Activated CD8-positive, alpha-beta memory T cell treated with anti-CD3 and anti-CD28 coated beads, Interleukin-2, amount 50 U/mL, for 48 hours (primary cell): ENCODE measurements at places on chromosomes 2 and 18.
A peak's percentile ranks its signal among the peaks of the same experiment; 100 is the strongest.

GRCh38 chr2:204842661-204843485, 297.6 kb downstream of the PARD3B start:
- DNase-seq = no peak

GRCh38 chr2:26701596-26701995, 9.1 kb downstream of the KCNK3 start:
- DNase-seq = no peak

GRCh38 chr2:34831096-34831495, 1232.0 kb upstream of the FAM98A start:
- no peak for DNase-seq

DNA sequence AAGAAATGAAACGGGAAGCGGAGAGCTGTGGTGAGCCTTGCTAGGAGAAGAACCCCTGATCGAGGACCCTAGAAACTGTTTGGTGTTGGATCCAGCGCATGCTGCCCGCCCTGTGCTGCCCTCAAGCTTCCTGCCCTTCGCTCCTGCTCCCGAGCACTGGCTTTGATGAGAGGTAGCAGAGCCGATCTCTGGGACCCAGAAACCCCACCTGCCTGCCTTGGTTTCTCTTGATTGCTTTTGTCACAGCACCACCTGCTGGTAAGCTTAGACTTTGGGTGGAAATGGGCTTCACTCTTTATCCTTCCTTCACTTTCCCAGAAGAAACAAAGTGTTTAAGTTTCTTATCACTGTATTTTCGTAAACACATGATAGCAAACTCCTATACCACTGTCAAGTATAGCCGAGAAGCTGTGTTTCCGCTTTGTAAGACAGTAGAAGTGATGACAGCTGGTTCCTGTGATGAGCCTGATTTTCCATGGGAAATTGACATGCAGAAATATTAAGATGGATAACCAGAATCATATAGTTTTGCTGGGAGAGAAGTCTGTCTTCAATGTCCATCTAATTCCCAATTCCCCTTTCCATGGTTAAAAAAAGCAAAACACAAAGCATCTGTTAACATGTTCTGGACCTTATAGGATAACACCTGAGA, 267.4 kb downstream of the PHLPP1 start:
- DNase-seq = peak; percentile 70

DNA sequence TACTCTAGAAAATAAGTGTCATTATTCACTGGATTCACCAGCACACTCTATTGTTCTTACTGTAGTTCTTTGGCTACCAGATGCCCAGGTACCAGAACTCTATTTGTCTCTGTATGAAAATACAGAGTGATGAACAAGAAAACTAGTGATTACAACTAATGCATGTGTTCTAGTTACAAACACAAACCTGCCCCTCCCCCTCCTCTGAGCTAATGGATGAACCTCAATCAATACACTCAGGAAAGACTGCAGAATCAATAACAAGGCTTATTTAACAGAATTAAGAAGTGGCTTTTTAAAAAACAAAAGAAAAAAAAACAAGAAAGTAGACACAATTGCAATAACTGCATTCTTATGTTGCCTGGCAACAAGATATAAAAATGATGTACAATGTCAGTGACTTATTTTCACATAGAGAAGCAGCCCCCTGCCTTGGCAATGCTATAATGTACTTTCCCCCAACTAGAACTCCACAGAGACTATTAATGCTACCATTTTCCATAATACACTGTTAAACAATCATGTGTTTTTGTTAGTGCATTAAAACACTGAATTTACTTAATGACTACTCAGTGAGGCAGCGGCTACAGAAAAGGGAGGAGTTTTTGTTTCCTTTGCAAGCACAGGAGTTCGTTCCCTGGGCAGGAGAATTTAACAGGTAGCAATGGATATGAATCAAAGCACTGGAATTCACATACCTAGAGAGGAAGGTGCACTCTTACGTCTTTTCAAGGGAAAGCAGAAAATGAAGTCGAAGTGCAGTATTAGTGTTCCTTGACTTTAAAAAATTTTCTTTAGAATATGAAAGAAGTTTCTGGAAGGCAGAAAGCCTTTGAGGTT, 318.8 kb upstream of the REV1 start:
- DNase-seq = no peak

DNA sequence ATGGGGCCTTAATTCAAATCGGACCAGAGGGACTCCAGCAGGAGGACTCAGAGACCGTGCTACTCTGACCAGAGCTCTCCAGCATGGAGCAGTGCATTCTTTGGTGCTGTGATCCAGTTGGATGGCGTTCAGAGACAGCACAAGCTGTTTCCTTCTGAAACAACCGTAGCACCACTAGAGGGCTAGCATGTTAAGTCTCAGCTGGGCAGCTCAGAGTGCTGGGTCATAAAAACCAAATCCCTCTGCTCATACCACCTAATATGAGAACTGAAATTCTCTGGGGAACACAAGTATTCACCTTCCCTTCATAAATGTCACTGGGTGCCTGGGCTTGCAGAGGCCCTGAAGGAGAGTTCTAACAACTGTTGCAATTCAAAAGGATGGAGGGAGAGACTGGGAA, 97.7 kb upstream of the TFCP2L1 start:
- DNase-seq = no peak

DNA sequence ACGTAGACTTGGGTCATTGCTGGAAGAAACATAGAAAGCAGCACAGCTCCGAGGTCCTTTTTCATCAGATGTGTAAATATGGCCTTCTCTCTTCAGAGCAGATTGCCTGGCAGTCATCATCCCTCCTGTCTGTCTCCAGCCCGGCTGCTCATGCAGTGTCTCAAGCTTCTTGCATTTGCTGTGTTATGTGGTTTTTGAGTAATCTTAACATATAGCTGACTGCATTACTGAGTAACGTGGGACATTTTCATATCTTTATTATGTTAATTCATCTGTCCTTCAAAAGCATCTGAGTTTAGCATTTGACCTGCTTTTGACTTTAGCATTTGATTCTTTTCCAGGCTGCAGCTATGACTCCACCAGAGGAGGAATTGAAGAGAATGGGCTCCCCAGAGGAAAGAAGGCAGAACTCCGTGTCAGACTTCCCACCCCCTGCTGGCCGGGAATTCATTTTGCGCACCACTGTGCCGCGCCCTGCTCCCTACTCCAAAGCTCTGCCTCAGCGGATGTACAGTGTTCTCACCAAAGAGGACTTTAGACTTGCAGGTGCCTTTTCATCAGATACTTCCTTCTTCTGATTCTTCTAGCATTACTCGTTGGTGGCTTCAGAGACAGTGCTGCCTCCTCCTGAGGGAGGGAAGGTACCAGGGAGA, 116.2 kb downstream of the RAB3GAP1 start:
- no peak for DNase-seq

- DNase-seq = no peak
These were observed 25.6 kb upstream of the CYRIA start for GRCh38 chr2:16691261-16691660.

DNA sequence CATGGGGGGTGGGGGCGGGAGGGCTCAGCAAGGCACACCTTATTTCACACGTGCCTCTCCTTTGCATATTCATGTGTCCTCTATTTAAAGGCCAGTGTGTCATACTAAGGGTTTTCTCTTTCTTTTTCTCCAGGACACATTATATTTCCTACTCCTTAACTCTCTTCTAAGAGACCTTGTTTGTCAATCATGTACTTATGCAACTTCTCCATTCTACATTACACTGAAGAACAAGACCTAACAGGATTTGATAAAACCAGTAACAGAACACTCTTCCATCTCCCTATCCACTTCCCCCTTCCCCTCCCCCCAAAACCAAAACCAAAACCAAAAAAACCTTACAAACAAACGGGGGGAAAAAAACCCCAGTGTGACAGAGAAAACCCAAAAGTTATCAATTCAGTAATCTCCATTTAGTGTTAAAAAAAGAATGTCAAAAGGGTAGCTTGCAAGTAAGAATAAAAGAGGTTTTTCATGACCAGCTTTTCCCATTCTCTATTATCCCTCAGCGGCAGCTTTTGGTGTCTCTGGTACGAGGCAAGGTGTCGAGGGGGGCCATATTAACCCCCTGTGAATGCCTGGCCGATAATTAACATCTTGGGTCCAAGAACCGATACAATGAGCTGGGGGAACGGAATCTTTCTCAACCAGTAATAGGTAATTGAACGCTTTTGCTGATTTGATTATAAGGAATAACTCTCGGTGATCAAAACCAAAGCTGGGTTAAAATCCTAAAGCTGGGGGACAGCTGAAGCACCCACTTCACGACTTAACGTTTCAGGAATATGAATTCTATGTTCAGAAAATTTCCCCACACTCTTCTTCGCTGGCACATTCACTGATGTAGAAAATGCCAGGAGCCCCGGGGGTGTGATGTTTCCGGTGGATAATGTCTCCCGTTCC, 191.0 kb upstream of the TCF4 start:
- no peak for DNase-seq

GRCh38 chr2:143629340-143629739, 500.1 kb downstream of the ARHGAP15 start:
- DNase-seq = no peak

DNA sequence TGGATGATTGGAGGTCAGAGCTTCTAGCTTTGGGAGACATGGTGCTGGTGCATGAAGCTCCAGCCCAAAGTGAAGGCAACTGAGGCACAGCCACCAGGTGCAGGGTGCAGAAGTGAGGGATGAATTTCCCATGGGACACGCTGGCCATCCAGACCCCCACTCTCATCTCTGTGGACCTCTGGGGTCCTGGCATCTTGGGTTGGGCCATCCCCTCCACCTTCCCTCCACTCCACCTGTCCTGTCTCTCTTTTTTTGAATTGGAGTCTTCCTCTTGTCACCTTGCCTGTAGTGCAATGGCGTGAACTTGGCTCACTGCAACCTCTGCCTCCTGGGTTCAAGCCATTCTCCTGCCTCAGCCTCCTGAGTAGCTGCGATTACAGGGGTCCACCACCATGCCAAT, 3.4 kb downstream of the NGEF start:
- no peak for DNase-seq

- DNase-seq = no peak
These were observed 332.8 kb upstream of the FSHR start for GRCh38 chr2:49487139-49487538.

DNA sequence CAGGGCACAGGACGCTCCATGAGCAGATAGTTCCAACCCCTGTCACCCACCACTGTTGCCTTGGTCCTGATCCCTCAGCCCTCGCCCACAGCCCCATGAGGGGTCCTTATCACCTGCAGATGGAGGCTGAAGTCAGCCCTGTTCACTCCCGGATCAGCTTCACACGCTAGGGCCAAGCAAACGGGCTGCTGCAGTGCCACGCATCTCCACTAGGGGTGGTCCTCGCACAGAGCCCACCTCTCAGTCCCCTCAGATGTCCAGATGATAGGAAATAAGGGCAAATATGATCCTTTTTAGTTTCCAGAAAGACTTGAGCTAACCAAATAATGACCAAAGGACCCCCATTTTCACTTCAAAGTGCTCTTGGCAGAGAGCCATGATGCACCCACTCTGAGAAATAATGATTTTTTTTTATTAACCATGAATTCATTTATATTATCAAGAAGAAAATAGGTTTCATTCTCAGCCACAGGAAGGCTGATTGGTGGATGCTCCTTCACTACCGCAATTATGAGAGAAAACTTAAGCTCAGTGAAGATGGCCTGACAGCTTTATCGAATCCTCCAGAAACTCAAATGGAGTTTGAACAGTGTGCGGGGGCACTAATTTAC, 71.9 kb upstream of the KLHL29 start:
- DNase-seq = peak; percentile 78

DNA sequence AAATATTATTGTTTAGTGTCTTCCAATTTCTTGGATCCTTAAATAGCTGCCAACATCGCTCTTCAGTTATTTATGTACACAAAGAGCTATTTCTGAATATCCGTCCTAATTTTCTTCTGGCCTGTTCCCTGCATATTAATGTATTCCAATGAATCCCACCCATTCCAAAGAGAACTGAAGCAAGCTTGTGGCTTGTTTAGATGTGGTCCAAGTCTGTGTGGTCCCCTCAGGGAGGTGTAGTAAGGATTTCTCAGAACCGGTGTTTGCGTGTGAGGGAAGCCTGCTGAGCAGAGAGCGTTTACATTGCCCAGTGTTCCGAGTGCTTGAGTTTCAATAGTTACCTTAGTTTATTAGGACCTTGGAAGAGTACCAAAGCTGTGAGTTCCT, 25.1 kb upstream of the IL1R1 start:
- no peak for DNase-seq

- no peak for DNase-seq
These were observed 79.5 kb downstream of the EPB41L3 start for GRCh38 chr18:5464251-5464650.

DNA sequence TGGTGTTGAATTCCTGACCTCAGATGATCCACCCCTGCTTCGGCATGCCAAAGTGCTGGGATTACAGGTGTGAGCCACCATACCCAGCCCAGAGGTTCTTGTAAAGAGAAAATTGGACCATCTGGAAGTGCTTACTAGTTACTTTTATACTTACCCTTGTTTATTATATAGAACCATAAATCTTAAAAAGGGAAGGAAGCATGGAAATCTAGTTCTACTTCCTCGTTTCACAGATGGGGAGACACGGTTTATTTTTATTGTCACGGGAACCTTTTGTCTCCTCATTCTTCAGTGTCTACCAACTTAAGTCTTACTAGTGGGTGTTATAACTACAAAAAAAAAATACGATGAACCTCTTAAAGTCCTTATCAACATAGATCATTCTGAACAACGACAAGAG, 45.8 kb upstream of the PDK1 start:
- DNase-seq = no peak

DNA sequence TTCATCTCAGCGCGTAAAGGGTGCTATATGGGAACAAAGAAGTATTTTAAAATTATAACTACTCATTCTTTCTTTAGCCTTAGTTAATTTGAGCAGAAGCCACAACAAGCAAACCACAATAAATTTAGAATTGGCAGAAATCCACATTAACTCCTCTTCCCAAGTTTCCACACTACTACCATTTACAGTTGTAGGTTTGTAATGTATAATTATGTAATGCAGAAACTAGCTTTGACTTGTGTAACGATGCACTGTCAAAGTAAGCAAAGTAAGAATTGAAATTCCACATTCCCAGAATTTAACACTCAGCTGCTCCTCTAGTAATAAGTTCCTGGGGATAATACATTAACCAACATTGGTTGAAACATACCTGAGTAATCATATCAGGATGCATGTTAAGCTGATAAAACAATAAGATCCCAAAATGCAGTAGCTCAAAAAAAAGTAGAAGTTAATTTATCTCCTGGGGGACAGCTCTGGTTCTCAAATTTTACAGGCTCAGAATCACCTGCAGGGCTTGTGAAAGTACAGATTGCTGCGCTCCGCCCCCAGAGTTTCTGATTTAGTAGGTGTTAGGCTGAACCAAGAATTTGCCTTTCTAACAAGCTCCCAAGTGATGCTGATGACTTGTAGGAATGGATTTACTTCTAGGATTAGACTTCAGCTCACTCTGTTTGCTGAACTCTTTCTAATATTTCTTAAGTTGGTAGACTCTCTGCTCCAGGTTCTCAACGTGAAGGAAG, 9.9 kb downstream of the GRP start:
- DNase-seq = no peak

GRCh38 chr2:96801786-96802595, 14.1 kb upstream of the CNNM3 start:
- no peak for DNase-seq

DNA sequence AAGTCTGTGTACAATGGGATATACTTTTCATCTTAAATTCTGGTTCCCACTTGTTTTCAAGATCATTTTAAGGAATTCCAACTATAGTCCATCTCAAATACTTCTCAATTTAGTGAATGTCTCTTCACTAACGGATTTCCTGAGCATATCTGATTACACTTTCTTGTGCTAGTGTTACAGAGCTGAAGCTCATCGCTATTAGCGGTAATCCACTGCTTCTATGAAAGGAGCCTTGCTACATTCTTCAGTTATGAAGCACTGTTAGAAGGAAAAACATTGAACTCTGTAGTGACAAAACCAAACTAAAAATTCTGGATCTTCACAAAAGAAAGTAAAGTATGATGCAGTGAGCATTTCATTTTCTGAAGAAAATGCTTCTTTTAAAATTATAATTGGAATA, 72.0 kb downstream of the AGPS start:
- no peak for DNase-seq
